ENCODE measurements at places on chromosomes 11 and 22.

GRCh38 chr11:2196970-2197770 is 25.6 kb upstream of the TH start:
- DNase-seq, result peak; percentile 73

- no peak for DNase-seq
Observed at GRCh38 chr11:61688365-61689163, 8.4 kb downstream of the DAGLA start.

- DNase-seq, result no peak
Observed at GRCh38 chr11:44607987-44608386, 42.5 kb downstream of the CD82 start.

- DNase-seq, result no peak
Observed at GRCh38 chr11:64367931-64368672, 9.1 kb downstream of the RPS6KA4 start.

- DNase-seq, result no peak
Observed at GRCh38 chr22:29887358-29887757, 4.4 kb downstream of the MTMR3 start.
